ENCODE measurements at places on chromosomes 7 and 10.

DNA sequence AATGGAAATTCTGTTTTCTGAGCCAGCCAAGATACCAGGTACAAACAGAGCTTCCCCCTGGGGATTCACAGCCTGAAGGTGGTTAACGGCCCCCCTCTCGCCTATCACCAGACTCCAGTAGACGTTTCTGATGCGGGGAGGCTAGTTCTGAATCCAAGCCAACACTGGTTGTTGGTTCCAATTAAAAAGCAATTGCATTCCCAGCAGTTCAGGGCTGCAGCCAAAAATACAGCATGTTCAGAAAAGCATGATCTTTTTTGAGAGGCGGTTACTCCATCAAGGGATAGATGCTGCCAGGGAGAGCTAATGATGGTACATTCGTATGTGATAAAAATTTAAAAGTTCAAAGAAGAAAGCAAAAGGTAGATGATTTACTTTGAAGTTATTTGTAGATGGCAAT, 481.0 kb downstream of the GALNT17 start:
- DNase-seq, result no peak

GRCh38 chr10:126214021-126214420, 174.3 kb downstream of the ADAM12 start:
- DNase-seq, result no peak

DNA sequence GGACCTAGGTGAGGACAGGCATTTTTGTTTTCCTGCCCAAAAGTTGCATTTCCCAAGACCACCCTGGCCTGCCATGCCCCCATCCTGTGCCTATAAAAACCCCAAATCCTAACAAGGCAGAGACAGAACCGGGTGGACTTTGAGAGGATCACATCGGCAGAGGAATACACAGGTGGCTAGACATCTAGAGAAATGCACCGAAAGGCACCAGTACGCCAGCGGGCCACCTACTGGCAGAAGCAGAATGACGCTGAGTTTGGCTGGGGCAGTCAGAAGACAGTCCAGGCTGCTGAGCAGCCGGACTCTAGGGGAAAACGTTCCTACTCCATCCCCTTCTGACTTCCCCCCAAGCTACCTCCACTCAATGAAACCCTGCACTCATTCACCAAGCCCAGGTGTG, 2.8 kb downstream of the AKR1C4 start:
- no peak for DNase-seq

GRCh38 chr7:831596-832166, 595 bp upstream of the SUN1 start:
- peak; percentile 10 for DNase-seq

DNA sequence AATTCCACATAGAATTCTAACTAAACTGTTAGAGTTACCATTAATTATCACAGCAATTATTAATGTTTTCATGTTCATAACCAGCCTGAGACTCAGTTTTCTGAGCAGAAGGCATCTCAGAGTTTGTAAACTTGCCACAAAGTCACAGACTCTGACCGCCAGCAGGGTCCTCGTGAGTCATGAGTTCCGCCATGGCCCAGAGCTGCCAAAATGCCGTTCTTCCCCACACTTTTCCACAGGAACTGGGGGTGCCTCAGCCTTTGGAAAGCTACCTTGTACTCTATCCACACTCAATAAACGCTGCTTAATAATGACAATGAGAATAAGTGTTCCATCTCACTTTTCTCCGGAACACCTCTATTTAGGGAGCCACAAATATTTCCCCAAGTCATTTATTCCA, 22.1 kb upstream of the INHBA start:
- DNase-seq, result no peak

DNA sequence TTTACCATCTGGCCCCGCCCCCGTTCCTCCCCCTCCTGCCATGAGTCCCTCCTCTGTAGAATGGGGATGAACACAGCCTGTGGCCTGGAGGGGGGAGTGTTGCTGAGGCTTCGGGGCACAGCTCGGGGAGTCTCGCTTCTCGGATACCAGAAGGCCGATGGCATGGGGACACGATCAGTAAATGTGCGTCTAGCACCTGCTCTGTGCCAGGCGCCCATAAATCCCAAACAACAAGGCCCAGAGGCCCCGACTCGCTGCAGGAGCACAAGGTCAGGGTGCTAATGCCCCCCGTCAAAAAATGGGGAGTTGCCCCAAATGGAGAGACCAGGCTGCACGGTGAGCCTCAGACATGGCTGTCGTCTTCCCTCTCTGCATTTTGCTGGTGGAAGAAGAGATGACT, 40.7 kb downstream of the JAKMIP3 start:
- DNase-seq, result no peak

- no peak for DNase-seq
Measured at GRCh38 chr10:78972160-78972946, 96.4 kb upstream of the ZMIZ1 start.

GRCh38 chr7:82886324-82886723, 276.4 kb downstream of the PCLO start:
- DNase-seq, result no peak

- no peak for DNase-seq
Measured at GRCh38 chr7:74599244-74599643, 58.3 kb upstream of the GTF2I start.

DNA sequence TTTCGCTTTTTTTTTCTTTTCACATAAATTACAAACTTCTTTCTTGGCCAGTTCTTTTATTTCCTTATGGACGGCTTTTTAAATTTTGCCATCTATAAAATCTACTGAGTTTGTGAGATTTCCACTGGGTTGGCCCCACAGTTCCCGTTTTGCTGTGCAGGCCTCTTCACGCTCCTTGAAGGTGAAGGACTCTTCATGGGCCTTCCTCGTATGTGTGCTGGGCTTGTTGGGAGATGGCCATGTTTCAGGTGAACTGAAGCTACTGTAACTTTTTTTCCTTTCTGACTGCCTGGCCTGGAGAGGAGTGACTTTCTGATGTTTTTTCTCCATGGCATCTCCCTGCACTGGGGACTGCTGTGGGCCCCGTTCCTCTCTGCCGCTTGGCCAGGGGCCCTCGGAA, 262.4 kb downstream of the COBL start:
- DNase-seq, result no peak

All from hematopoietic multipotent progenitor cell treated with erythropoietin and hydrocortisone succinate and interleukin-3 and kit ligand, for 15 days (in vitro differentiated cells).